Astrocyte of the hippocampus (primary cell): ENCODE measurements at places on chromosomes 16 and 17.

DNA sequence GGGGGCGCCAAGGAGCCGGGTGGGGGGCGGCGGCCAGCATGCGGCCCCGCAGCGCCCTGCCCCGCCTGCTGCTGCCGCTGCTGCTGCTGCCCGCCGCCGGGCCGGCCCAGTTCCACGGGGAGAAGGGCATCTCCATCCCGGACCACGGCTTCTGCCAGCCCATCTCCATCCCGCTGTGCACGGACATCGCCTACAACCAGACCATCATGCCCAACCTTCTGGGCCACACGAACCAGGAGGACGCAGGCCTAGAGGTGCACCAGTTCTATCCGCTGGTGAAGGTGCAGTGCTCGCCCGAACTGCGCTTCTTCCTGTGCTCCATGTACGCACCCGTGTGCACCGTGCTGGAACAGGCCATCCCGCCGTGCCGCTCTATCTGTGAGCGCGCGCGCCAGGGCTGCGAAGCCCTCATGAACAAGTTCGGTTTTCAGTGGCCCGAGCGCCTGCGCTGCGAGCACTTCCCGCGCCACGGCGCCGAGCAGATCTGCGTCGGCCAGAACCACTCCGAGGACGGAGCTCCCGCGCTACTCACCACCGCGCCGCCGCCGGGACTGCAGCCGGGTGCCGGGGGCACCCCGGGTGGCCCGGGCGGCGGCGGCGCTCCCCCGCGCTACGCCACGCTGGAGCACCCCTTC is 484 bp downstream of the FZD2 start:
- peak; percentile 83 for DNase-seq

DNA sequence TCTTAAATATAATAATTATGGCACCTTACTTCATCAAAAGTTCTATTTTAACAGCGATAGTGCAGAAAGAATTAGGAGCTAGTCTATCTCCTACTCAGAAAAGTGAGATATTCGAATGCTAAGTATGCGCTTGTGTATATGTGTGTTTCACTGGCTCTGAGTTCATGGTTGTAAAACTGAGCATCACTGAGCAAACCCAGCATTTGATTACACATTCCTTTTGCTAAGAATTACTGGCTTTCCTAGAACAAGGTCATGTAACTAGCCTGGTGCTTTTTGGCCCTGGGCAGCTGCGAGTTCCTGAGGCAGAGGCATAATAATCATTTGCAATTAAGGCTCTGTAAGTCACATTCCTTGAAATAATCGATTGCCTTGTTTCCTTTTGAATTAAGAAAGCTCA is 157.2 kb downstream of the SNX29 start:
- no peak for DNase-seq

DNA sequence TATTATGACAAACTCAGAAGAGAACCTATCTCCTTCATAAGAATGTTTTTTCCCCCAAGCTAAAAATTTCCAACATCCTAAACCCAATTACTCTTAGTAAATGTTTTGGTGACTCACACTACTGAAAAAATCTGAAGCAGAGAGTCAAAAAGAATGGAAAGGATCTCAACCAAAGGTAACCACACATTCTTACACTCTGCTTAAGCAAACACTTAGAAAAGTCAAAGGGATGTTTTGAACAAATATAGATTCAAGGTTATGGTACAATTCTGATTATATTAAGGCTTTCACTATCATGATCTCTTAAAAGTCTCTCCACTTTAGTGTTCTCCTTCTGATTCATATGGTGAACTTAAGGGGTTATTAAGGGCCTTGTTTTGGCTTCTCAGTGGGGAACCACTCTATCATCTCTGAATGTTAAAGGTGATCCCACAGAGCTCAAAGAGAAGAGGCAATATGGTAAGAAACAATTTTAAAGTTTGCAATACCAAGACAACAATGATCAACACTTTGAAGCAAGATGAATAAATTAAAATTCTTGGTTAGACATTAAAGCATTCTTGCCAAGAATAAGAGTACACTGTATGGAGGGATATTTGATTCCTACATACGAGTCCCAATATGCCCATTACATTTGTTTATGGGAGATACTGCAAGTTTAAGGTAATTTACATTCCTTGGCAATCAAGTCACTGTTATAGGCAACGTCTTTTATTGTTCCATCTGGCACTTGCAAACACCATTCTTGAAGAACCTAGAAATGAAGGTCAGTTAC is 69.2 kb downstream of the CDC27 start:
- peak; percentile 70 for DNase-seq

DNA sequence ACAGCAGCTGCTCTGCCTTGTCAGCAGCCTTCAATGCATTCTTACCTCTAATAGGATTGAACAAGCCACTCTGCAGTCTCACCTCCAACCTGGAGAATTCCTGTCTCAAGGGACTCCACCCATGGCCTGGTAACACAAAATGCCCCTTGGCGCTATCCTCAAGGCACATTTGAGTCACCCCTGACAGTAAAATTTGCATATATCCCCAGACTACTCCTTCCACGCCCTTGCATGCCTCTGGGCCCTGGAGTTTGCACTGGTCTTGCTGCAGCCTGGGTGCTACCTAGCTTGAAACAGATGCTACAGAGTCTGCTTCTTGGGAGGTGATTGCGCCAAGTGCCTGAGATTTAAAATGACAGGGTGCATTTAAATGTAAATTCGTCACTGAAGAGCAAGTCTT is 391.4 kb upstream of the MAF start:
- no peak for DNase-seq

GRCh38 chr16:22757202-22757601 is 56.8 kb upstream of the HS3ST2 start:
- DNase-seq: no peak

DNA sequence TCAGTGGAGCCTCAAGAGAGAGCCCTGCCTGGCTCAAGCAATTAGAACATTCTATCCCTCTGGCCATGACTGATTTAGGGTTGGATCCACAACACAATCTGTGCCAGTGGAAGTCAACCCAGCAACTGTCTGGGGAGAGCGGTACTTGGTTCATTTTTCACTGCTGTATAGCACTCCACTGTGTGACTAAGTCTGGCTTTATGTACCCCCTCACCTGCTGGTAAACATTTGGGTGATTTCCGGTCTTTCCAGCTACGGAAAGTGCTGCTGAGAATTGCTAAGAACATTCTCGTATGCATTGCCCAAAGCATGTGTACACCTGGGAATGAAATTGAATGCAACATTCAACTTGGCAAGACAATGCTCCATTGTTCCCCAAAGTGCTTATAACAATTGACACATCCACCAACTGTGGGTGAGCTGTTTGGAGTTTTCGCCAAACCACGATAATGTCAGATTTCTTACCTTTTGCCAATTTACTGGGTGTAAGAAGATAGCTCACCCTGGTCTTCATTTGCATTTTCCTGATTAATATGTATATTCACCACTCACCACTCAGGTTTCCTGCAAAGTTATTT is 63.5 kb upstream of the MED9 start:
- DNase-seq: no peak

- DNase-seq: no peak
These were observed 2.1 kb upstream of the SEPTIN12 start for GRCh38 chr16:4790261-4790660.
